Astrocyte (in vitro differentiated cells and primary cell): ENCODE measurements at places on chromosomes 6 and 20. TPM values are rescaled to one million over a fixed set of nuclear protein-coding genes. Genes with fewer than 3 reads are reported as not detected.
A peak's percentile ranks its signal among the peaks of the same experiment; 100 is the strongest.

GRCh38 chr20:911882-912600 is 4.1 kb downstream of the ANGPT4 start:
- DNase-seq: no peak

- DNase-seq: peak; percentile 34
Measured at GRCh38 chr6:137736048-137736818, 130.8 kb upstream of the TNFAIP3 start.

DNA sequence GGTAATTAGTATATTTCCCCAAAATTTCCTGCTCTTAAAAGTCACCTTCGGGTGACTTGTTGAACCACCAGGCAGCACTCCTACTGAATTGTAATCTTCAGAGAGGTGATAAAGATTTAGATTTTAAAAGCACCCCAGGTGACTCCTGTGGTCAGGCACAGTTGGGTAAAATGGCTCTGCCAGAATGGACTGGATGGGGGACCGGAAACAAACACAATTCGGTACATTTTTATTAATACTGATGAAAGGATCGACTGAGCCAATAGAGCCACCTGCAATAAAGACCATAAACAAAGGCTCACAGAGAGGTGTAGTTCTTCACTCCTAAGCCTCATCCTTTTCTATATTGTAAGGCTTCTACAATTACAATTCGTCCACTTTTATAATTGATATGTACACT is 19.6 kb upstream of the FAM83C start:
- no peak for DNase-seq

DNA sequence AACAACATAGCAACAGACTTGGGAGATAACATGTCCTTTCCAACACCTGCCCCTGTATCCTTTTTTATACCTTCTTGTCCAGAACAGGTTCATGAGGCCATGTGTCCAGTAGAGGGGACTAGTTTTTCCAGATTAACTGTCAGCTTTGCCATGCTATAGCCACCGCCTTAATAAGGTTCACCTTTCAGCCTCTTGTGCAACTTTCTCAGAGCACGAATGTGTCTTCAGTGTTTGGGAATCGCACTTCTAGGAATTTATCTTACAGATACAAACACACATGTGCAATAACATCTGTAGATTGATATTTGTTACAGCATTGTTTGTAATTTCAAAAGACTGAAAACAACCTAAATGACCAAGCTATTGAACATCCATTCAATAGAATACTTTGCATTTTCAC is 21.4 kb downstream of the NCR2 start:
- DNase-seq: no peak

The PTCHD4 gene
- total RNA-seq: 11.4 and 12.4 TPM in 2 replicates

The DNAH8 gene
- total RNA-seq: not detected in 2 replicates

GRCh38 chr20:54668271-54669039 is 193.1 kb downstream of the DOK5 start:
- DNase-seq: no peak

The WFDC5 gene
- total RNA-seq: not detected in 2 replicates

DNA sequence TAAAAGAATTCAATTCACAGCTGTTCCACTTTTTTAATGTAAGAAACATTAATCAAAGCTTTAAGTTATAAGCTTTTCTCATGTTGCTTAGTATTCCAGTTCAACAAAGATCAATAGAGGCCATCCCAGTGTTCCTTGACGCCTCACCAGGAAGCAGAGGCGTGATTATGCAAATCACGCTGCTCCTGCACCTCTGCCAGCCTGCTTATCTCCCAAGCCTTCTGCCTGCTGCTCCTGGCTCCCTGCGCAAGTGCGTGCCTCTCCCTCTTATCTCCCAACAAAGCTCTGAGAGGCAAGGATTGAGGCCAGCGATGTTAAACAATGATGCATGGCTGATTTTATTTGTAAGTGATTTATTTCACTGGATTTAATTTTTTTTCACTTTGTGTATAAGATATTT is 42.8 kb downstream of the INSM1 start:
- DNase-seq: peak; percentile 14

DNA sequence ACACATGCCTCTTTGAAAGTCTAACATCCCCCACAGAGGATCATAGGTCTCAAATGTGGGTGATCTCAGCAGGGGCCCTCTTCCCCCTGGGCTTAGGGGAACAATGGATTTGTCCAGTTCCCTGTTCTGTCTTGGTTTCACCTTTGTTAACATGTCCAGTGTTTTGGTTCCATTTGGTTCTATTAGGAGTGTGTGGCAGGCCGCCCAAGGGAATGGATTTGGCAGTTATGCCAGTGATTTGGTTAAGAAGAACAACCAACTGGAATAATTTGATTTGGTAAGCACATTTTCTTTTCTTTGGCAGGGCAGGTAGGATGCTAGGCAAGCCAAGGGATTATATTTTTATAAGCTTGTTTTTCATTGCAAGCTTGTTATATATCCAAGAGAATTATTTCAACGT is 28.5 kb upstream of the ENPP1 start:
- DNase-seq: no peak

The AIF1 gene
- not detected in 2 replicates for total RNA-seq

- DNase-seq: peak; percentile 55
Measured at GRCh38 chr20:50245498-50246366, 55.1 kb downstream of the CEBPB start.
